Amniotic stem cell (primary cell): ENCODE measurements at places on chromosomes 2 and 18.

DNA sequence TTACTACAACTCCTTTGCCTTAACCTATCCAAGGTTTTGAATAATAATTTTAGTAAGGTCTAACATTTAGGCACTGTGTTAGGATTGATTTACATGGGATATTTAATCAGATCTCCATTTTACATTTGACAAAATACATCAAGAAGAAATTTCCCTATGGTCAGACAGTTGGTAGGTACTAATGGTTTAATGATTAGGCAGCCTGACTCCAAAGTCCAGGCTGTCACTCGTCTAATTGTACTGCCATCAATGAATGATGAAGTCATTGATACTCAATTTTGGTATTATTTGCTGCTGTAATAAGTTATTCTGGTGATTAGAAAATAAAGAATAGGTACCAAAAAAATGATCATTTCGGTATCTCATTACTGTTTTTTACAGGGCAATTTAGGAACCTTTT is 14.1 kb downstream of the BBS5 start:
- DNase-seq: no peak

DNA sequence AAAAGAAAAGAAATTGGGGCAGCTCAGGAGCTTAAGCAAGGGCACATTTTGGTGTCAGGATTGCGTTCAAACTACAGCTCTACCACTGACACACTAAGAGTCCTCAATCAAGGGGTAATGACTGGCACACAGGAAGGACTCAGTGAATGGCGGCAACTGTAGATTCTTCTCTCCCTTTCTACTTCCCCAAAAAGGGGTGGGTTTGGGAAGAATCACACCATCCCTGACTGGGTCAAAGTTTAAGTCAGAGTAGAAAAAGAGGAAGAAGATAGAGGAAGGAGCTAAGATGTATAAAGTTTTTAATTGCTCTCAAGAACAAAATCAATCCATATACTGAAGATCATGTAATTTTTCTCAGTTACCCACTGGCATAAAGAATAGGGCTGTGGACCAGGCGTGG is 2.6 kb downstream of the NLRC4 start:
- DNase-seq: no peak

GRCh38 chr2:28779001-28779400 is 27.4 kb downstream of the PPP1CB start:
- no peak for DNase-seq

DNA sequence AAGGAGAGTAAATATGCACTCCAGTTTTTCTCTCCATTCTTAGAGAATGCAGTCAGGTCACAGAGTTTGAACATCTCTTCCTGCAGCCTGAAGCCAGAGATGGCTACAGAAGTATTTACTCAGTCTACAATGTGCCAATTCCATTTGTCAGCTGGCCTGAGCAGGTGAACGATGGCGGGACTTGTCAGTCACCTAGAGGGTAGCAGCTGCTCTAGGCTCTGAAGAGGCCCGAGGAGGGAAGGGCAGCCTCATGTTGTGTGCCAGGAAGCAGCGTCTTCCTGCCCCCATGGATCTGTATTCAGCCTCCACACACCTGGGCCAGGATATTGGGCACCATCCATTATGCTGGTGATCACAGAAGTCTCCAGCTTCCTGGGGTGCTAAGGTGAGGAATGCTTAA is 316.7 kb upstream of the CHAC2 start:
- DNase-seq: no peak

- DNase-seq: no peak
These were observed 75.0 kb downstream of the PTGR3 start for GRCh38 chr18:75133721-75134610.
